Eye (tissue), 1 donor: ENCODE measurements at places on chromosomes 6 and 20.

DNA sequence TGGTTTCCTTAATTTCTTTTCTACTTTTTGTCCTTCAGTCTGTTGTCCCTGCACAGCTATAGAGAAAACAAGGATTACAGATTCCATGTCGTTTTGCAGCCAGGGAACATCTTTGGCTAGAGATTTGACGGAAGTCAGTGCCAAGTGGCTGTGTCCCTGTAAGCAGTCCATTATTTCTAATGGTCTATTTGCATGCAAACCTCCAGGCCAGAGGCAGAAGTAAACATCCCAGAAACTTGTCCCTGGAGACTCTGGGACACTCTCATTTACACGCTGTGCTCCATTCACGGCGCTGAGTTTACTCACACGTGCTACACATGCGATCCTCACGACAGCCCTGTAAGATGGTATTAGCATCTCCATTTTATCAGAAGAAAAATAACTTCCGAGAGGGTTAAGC lies 355.5 kb downstream of the PRKN start:
- DNase-seq: no peak

GRCh38 chr6:136764517-136764993 lies 27.7 kb downstream of the MAP3K5 start:
- DNase-seq: no peak

DNA sequence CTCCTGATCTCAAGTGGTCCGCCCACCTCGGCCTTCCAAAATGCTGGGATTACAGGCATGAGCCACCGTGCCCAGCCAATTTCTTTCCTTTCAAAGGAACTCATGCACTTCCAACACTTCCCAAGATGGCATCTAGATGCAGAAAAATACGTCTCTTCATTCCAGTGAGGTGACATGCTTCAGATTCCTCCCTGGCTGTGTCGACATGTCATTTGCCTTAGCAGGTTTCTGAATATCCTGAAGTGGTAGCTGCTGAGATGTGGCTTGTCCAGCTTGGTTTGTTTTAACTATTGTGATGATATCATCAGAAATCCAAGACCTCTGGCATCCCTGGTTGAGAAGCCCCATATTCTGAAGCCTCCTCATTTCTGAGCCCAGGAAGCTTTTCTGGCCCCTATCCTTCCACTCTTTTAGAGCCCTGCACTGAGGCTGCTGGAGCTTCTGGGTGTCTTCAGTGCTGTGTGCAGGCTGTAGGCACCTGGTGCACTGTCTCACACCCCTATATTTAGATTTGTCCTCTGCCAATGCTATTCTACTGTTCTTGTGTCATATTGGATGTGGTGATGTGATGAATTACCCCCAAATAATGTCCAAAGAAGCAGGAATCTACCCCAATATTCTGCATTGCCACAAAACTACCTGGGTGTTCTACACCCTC lies 73.3 kb upstream of the E2F3 start:
- DNase-seq: no peak

DNA sequence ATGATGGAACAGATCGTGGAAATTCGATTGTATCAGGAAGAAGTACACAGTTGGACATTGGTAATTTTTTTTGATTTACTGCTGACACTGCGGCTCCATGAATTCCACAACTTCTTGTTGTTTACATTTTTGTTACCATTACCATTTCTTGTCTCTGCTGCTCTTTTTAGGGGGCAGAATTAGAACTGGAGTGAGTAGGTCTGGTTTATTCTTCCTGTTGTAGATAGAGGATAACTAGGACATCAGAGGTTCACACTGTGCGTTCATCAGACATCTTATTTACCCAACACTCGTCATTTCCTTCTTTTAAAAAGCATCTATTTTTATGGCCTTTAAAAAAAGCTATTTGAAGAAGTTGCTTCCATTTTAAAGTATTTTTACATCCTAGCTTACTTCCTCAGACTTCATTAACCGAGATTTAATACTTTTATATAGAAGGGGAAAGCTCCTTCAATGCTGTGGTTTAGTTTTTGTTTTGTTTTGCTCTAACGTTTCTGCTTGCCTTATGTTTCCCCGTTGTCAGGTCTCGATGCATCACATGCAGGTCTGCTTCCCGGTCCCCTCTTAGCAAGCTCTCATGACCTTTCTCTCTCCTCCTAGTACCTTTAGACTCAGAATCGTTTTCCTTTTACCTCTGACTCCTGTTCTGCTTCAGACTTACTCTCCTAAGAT lies 139.1 kb downstream of the ARID1B start:
- DNase-seq: no peak

DNA sequence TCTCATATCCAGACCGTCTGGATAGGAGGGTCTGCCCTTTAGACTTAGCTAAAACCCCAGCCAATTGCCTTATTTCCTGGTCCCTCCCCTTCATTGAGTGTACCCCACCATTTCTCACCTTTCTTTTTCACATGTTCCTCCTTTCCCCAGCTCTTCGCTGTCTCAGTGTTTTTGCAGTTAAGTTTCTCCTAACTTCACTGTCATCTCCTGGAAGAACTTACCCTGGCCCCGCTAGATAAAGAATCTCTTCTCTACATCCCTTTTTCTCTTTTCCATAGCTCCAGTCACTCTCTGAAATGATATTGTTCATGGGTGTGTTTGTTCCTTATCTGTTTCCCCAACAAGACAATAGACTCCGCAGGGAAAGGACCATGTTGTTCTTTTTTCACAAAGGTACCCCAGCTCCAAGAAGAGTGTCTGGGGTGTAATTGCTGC lies 208.8 kb downstream of the TSHZ2 start:
- DNase-seq: no peak

DNA sequence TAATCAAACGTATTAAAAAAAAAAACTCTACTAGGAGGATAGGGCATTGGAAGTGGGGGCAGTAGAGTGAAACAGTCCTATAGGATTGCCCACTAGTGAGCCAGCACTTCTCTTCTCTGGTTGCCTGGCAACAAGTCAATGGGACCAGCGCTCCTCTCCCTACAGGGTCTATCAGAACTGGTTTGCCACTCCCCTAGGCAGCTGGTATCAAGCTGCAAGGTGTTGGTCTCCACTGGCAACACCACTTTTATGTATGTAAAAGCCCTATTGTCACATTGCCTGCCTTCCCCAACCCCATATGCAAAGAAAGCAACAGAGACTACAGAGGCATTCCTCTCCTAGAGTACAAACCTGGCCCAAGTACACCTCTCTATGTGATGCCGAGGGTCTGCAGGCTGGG lies 166.9 kb upstream of the MCHR2 start:
- no peak for DNase-seq

GRCh38 chr20:7161690-7162089 lies 394.2 kb downstream of the BMP2 start:
- DNase-seq: peak; percentile 22

DNA sequence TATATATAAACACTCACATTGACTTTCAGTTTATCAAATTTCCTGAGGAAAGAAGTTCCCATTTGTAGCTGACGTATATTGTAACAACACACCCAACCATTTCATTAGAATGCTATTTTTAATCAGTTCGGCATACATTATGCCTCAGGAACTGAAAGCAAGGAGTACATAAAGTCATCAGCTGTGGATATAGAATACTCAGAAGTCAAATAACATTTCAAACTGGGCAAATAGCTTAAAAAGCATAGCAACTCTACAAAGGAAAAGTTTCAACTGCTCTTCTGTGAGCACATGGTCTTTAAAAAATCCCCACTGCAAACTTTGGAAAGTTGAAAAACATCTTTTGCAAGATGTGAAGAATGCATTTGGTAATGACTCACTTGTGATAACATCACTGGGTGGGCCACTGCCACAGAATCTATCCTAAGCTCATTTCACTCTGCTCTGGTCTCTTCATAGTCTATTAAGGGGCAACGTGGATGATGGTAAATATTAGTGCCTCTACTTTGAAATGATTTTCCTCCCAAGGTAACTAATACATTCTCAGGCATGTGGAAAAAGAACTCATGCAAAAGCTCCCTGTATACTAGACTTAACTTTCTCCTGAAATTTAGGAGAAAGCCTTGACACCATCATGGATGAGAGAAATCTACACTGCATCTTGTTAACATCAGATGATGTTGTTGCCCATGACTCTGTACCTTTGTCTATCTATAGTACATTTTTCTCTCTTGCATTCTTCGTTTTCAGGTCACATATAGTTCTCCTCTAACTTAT lies 49.2 kb downstream of the FYN start:
- no peak for DNase-seq

DNA sequence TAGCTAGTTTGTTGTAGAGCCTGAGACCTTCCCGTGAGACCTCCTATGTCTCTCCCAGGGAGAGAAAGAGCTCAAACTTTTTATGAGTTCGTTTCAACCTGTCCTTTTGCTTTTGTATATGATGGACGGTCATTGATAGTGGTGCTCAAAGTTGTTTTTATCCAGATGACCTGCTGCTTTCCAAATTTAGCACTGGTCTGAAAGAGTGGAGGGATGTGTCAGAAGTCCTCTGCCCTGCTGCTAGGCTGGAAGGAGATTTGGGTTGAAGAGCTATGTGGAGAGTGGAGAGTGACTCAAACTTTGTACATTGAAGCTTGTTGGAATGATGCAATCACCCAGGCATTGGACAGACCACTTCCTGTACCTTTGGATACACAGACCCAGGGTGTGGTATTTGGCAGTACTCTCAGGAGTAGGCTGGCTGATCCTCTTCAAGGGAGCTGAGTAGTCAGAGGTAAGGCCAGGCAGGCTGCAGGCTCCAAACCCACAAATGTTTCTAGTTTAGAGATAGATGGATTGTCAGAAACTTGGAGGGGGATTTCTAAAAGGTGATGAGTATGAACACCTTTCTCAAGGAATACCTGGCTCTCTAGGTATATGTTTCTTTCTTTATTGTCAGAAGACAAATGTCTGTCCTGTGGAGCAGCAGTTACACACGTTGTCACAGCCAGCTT lies 49.4 kb upstream of the RREB1 start:
- no peak for DNase-seq

- no peak for DNase-seq
Measured at GRCh38 chr6:22366214-22366613, 69.4 kb upstream of the PRL start.

- DNase-seq: no peak
Measured at GRCh38 chr6:157898169-157898568, 75.1 kb downstream of the SNX9 start.

- no peak for DNase-seq
Measured at GRCh38 chr6:14489445-14489844, 371.9 kb downstream of the CD83 start.

GRCh38 chr6:162388383-162388777 lies 339.2 kb downstream of the PRKN start:
- DNase-seq: no peak
